Activated CD8-positive, alpha-beta T cell treated with anti-CD3 and anti-CD28 coated beads, Interleukin-2, amount 10 ng/mL, durations not matched to agents 7 days and 5 days (primary cell): ENCODE measurements at places on chromosomes 6 and 20. TPM values are rescaled to one million over a fixed set of nuclear protein-coding genes. Genes with fewer than 3 reads are reported as not detected.

FAM217A gene
- total RNA-seq: not detected

PI16 gene
- 0.63 TPM for total RNA-seq

JPH2 gene
- total RNA-seq: not detected

CARMIL1 gene
- 4.8 TPM for total RNA-seq

PTCHD4 gene
- not detected for total RNA-seq
